Testis (tissue), 5 donors: ENCODE measurements at places on chromosomes 3 and 15.

GRCh38 chr15:54482251-54482650 lies 504.0 kb downstream of the UNC13C start:
- no peak for DNase-seq

DNA sequence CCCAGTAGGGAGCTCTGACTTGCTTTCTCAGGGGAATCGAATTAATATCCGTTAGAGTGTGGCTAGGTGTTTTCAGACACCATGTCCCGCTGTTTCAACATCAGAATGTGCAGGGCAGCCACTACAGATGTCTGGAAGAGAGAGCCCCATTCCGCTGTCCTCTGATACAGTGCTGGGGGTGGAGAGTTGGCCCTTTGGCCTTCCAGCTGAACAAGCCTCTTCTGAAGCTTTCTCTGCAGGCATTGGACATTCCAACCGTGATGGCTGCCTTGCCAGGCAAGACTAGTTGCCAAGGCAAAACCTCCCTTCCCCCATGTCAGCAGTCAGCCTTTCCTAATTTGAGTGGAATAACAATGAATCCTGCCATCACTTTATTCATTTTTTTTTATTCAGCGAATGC lies 1.5 kb downstream of the FAH start:
- DNase-seq, result peak; percentile 51

DNA sequence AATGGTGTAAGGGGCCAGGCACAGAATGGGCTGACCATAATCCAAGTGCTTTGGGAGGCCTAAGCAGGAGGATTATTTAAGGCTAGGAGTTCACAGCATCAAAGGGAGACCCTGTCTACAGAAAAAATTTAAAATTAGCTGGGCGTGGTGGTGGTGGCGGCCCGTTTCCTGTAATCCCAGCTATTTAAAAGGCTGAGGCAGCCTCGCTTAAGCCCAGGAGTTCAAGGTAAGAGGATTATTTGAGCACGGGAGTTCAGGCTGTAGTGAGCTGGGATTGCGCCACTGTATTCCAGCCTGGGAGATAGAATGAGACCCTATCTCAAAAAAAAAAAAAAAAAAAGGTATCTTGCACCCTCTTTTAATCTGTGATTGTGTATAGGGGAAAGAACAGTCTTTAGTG lies 1.9 kb downstream of the TMA7 start:
- DNase-seq, result no peak

DNA sequence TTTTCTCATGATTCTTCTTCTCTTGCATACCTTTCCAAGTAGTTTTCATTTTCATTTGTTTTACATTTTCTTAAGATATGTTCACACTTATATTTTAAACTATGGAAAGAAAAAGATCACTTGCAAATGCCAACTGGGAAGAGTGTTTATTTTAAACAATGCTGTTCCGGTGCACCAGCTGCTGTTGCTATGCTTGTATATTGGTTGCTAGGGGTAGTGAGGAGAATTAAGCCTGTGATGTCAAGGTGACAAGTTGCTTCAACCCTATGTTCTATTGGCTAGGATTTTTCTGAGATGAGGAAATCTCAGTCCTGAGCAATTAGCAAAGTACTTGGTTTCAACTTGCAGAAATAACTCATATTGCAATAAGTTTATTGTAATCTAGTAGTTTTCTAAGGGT lies 500.1 kb downstream of the MFSD1 start:
- DNase-seq, result no peak

DNA sequence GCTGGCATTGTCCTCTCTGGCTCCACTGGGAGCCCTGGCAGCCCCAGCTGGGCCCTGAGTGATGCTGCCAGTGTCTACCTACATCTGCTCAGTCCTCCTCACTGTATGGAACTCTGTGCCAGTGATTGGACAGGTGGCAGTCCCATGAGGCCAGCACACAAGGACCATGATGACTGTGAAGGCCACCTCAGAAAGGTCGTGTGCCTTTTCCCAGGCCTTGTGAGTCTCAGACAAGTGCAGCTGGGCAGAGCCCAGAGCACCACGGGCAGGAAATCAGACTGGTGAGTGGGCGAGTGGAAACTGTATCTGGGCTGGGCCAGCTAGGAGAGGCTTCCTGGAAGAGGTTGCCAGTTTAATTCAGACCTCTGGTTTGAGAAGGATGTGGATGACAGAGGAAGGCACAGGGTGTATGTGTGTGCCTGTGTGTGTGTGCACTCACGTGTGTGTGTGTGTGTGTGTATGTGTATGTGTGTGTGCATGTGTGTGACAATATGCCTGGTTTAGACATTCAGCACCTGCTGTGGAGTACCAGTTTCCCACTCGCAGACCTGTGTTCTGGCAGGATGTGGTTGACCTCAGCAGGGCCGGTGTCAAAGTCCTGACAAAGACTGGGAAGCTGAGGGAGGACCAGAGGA lies 7.0 kb downstream of the MAPKAPK3 start:
- no peak for DNase-seq

- DNase-seq, result no peak
Measured at GRCh38 chr15:63094495-63094931, 27.1 kb upstream of the LACTB start.

- DNase-seq, result no peak
Measured at GRCh38 chr3:138578961-138579574, 15.0 kb downstream of the CEP70 start.

- no peak for DNase-seq
Measured at GRCh38 chr3:12773710-12774086, 14.6 kb upstream of the TMEM40 start.

GRCh38 chr3:48629894-48630293 lies 5.4 kb downstream of the SLC26A6 start:
- no peak for DNase-seq

GRCh38 chr15:94083467-94084052 lies 147.8 kb upstream of the MCTP2 start:
- DNase-seq, result no peak

DNA sequence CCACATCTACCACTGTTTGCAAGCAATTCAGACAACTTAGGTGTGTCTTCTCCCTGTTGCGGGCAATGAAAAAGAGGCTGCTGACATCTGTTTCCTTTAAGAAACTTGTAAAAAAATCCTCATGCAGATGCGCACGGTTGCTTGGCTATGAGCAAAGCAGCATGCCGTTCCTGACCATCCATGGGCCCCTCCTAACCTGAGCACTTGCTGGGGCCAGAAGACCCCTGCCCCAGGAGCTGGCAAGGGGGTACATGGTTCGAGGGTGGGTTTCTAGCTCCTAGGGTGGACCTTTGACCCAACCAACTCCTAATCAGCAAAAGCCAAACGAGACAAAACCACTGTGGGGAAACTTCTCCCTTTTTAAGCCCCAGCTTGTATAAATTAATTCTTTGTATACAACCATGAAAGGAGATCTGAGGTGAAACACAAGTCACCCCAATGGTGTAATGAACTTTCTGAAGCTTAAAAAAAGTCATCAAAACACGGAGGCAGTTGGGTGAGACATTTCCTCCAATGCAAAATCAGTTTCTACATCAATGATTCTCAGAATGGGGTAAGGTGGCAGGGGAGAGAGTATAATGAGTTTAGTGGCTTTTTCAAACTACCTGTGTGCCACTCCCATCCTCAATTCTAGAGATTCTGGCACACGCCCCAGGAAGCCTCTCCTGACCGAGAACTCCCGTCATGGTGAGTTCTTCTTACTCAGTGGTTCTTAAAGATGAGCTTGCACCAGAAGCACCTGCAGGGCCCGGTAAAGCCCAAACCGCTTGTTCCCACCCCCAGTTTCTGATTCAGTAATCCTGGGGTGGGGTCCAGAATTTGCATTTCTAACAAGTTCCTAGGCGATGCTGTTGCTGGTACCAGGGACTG lies 44.1 kb downstream of the CPN2 start:
- DNase-seq, result no peak

DNA sequence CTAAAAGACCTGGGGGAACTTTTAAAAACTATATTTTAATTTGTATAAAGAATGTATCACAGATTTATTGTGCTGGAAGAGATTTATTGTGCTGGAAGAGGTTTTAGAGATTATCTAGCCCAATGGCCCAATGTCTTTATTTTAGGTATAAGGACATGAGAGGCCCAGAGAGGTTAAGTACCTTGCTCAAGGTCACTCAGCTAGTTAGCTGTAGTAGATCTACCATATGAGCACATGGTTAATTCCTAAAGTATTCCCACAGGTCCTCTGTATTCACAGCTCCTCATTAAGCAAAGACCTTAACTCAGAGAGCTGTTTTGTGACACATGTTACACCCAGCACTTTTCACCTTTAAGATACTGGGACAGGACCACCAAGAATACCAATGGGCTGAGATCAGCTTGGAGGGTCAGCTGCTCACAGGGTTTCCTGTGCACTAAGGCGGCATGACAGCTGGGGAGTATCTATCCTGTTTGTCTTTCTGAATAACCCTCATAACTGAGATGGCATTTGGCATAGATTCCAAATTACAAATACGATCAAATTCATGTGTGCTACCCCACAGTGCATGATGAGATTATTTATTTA lies 143.1 kb upstream of the TBL1XR1 start:
- DNase-seq, result no peak

DNA sequence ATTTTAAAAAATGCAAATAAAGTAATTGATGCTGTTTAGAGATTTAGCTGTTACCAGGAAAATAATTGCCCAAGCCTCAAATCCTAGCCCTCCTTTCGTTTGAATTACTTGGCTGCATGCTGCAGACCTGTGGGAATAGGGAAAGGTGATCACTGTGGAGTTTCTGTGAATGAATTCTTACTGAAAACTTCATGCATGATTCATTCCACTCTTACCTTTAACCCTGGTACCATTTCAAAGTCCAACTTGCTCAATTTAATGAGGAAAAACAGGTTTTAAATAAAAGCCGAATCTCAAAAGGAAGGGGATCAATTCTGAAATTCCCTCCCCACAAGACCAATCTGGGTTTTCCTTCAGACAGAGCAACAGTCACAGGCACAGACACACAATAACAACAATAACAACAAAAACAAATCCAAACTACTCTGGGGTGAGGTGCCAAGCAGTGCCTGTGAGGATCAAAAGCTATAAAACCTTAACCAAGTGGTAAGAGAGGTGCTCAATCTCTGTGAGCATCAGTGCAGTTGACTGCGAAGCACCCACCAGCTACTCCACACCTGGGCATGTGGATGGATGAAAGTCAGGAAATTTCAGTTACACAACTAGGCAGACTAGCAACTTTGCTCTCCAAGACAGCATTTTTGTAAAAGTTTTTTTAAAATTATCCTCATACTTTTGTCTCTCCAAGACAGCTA lies 200.8 kb downstream of the CNTN3 start:
- no peak for DNase-seq

DNA sequence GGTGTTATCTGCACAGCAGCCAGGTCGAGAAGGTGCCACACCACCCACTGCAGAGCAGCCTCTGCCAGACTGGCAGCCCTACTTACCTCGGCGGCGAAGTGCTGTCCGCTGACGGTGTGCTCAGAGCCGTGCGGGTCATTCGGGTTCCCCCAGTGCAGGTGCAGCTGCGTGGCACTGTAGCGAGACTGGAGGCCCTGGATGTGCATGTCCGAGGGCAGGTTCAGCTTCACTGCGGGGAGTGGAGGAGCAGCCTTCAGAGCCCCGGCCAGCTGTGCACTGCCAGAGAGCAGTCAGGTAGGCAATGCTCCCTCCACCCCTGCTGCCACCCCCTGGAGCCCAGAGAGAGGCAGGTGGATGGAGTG lies 36.3 kb downstream of the CA12 start:
- no peak for DNase-seq

GRCh38 chr15:97301166-97301565 lies 659.3 kb upstream of the ARRDC4 start:
- DNase-seq, result no peak

GRCh38 chr3:102756706-102757105 lies 321.9 kb downstream of the ZPLD1 start:
- DNase-seq, result no peak

DNA sequence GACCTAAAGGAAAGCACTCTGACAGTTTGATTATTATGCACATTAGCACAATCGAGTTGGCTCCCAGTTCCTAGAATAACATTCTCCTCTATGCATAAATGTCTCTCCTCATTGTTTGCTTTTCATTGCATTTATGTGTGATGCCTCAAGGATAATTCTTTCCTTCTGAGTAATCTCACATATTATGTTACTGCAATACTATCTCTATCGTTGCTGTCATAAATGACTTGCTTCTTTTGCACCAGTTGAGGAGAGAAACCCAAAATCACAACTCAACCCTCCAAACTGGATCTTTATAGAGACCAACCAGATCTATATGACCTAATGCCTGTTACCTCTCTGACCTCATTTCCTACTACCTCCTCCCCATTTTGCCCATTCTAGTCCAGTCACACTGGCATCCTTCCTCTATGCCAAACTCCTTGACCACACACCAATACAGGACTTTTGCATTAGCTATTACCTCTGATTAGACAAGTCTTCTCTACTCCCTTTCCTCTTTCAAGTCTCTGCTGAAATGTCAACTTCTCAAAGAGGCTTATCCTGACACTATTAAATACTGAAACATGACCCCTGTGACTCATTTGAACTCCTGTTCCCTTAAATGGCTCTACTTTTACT lies 1026.0 kb downstream of the TUSC7 start:
- DNase-seq, result no peak

DNA sequence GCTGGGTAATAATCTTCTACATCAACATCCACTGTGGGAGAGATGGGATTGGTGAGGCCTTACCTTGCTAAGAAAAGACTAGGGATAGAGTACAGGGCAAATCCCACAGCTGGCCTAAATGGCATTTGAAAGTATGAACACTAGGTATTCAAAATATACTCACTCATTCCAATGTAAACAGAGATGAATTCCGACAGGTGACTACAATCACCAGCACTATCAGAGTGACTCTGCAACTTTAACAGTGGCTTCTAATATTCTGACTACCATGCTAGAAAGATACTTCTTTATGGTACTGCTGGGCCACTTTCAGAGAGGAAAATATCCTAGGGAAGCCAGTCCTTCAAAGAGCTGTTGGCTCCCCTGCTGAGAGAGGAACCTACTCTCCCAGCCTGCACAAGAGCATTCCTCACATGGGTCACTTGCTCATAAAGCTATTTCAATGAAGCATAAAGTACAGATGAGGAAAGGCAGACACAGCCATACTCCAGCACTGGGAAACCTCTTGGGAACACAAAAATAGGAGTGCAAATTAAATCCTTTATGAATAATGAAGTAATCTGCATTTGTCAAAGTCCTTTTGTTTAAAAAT lies 21.5 kb upstream of the MAN2C1 start:
- no peak for DNase-seq

GRCh38 chr15:57298204-57298603 lies 78.1 kb upstream of the CGNL1 start:
- DNase-seq, result no peak

GRCh38 chr3:56302417-56302816 lies 165.8 kb downstream of the ERC2 start:
- no peak for DNase-seq

DNA sequence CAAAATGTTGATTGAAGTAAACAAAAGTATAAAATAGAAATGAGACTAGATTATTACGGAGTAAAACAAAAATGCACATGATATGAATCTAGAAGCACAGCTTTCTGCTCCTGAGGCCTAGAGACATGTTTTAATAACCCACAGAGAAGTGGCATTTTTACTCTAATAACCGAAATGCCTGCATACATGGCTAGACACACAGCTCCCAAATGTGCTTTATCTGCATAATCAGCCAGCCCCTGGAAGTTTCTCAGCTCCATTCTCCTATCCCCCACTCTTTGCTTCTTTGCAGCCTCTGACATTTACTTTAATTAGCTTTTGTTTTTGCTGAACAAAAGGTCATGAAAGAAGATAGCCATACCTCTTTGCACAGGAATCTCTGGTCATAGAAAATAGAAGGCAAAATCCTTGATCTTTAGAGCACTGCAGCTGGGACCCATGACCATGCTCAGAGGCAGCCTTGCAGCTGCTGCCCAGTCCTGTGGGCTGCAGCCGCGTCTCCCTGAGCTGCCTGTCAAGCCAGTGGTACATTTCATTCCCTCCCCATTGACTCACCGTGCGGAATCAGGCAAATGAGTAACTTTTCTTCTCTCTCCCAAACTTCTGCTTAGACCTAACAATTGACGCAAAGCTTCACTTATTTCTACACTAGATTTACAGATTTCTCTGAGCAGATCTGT lies at the start of gene VEPH1:
Gene VEPH1, minus strand, starts transcription at position 501 of the 680 bp plus-strand sequence. CDS start 8,067 bp downstream, outside the sequence.
- DNase-seq, result no peak
